Activated CD4-positive, alpha-beta T cell treated with anti-CD3 and anti-CD28 coated beads for 36 hours (primary cell): ENCODE measurements at places on chromosomes 1 and 21. TPM values are rescaled to one million over a fixed set of nuclear protein-coding genes. Genes with fewer than 3 reads are reported as not detected.

GRCh38 chr21:28138272-28138671 is 854.4 kb downstream of the LTN1 start:
- no peak for DNase-seq
- no peaks in the 10 kb centered on the region for H3K27me3 ChIP-seq
- H3K4me1 ChIP-seq, result no peaks in the 10 kb centered on the region
- H3K4me3 ChIP-seq, result no peak overlapping the region
- no peaks in the 10 kb centered on the region for H3K36me3 ChIP-seq

DNA sequence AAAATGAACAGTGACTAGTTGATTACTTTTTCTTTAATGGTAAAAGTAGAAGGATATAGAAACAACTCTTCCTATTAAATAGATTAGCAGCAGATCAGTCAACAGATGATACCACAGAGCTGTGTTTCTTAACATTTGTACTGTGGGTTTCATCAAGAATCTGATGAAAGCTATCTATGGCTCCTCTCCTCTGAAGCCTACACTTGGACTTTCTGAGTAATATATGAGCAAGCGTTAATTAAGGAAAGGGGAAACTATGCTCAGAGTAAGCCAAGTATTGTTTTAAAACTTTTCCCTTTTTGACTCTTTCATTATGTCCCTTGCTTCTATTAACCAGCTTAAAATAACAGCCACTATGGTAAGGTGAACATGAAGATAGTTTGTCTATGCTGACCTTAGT is 10.8 kb downstream of the ARID4B start:
- DNase-seq, result no peak
- H3K27me3 ChIP-seq, result no peaks in the 10 kb centered on the region
- H3K4me3 ChIP-seq, result no peak overlapping the region

GRCh38 chr21:37060296-37060695 is 12.6 kb downstream of the PIGP start:
- H3K27ac ChIP-seq, result no peak overlapping the region
- H3K36me3 ChIP-seq, result peaks cover 3% of the 10 kb centered on the region
- peaks cover 2% of the 10 kb centered on the region for H3K4me1 ChIP-seq
- H3K4me3 ChIP-seq, result no peak overlapping the region

Gene C1orf50
- total RNA-seq, result 4.0 TPM

- H3K4me3 ChIP-seq, result no peak overlapping the region
- peaks cover 48% of the 10 kb centered on the region for H3K4me1 ChIP-seq
- DNase-seq, result no peak
- H3K36me3 ChIP-seq, result peaks cover 29% of the 10 kb centered on the region
- no peaks in the 10 kb centered on the region for H3K27me3 ChIP-seq
These were observed 2.8 kb downstream of the PEA15 start for GRCh38 chr1:160207771-160208556.

Gene TMPRSS15
- total RNA-seq, result not detected
